Uterus (tissue), 4 donors: ENCODE measurements at places on chromosomes 5 and 9. TPM values are rescaled to one million over a fixed set of nuclear protein-coding genes. Genes with fewer than 3 reads are reported as not detected.

DNA sequence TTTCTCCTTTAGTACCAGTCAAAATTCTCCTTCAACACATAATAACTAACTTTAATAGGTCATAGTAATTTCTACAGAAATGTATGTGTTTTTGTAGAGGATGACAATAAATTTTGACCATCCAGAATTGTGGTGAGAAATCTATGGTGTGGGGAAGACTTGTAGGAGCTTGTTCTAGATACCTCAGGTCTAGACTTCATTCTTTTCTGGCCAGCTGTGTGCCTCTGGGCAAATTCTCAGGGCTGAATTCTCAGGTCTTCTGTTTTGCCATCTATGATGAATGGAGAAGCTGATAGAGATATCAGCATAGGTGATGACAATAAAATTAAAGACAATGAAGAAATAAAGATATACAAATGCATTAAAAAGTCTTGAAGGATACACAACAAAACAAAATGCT is 298.6 kb upstream of the MEF2C start:
- DNase-seq: no peak

DNA sequence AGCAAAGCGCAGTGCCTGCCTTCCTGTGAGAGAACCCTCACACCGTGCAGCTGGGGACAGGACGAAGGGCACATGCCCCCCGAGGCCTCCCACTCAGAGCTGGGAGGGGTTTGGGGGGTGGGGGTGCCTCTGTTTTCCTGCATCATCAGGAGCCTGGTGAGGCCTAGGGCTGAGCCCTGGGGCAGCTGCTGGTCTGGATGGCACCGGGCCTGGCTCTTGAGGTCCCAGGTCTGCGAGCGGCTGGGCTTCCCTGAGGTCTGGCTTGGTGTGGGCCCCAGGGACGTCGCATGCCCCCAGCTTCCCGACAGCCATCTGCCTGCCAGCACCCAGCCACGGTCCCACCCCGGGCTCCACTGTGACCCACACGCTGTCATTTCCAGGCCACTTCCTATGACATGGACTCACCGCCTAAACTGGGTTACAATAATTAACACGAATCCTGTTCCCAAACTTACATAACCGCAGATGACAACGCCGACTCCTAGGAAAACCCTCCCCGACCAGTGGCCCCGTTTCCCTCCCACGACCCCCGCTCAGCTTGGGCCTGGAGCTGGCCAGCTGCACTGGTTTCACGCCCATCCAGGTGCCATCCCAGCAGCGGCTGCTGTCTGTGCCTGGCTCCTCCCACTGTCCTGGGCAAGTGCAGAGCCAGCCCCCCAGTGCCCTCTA is 8.7 kb downstream of the NACC2 start:
- no peak for DNase-seq

DNA sequence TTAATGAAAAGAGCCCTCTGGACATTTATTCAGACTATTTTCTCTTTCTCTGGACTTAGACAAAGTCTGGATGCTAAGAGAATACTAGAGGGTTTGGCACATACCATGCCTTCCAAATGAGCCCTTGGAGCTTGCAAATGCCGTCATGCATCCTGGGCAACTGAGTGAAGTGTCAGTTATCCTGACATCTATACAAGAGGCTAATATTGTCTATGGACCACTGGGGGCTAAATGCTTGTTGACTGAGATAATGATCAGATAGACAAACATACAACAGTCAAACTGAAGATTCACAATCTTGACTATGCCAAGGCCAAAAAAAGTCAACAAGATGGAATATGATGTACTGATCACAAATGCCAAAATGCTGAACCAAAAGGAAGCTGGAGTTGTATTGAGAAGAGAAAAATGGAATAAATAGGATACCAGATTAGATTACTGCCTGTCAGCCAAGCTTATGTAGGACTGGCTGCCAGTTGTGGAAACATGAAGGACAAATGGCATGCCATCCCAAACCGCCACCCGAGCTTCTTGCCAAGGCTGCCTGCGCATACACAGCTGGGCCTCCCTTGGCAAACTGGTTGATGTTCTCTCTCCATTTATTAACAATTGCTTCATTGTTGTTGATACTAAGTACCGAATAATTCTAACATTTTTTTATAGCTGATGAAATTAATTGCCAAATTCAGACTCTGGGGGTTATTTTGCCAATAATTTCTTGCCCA is 240.1 kb upstream of the GRAMD2B start:
- no peak for DNase-seq

INSL4 gene
- not detected for total RNA-seq

- no peak for DNase-seq
These were observed 127.2 kb downstream of the CTNND2 start for GRCh38 chr5:11777096-11777495.

GRCh38 chr5:139155333-139155732 is 42.8 kb downstream of the SIL1 start:
- DNase-seq: no peak
